ENCODE measurements at places on chromosomes 11 and 22.

DNA sequence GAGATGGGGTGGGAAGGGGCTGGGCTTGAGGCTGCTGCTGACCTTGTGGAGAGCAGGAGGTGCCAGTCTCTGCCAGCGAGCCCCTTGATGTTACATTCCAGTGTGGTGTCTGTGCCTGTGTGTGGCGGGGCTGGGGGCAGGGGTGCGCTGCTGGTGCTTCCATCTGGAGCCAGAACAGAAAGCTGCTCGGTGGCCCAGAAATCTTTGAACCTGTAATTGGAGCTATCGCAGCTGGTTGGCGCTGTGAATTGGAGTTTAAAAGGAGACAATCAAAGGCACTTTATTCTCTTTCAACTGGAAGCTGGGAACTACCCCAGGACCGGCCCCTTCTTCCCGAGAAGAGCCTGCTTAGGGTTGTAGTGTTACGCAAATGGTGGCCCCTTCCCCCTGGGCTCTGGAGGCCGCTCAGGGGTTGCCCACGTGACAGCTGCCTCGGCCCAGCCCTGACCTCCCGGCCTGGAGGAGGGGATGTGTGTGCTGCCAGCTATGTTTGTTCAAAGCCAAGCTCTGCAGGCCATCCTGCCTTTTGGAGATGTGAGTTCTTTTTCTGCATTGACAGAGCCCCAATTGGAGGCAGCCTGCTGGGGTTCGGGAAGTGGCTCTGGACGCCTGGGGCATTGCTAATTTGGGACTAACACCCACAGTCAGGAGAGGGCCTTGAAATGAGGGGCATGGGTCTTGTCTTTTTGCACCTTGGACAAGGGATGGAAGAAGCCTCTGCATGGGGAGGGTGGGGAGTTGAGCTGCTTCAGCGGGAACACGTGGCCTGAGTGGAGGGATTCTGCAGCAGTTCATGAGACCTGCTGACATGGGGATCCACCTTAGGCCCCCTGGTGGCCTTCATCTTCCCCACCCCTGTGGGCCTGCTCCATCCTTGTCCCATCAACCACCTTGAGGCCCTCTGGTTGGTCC is 14.0 kb upstream of the ARSA start:
- no peak for DNase-seq

GRCh38 chr11:74749127-74749964 is 697 bp downstream of the RNF169 start:
- DNase-seq = peak; percentile 60

GRCh38 chr11:114273890-114274635 is 22.1 kb upstream of the NNMT start:
- no peak for DNase-seq

DNA sequence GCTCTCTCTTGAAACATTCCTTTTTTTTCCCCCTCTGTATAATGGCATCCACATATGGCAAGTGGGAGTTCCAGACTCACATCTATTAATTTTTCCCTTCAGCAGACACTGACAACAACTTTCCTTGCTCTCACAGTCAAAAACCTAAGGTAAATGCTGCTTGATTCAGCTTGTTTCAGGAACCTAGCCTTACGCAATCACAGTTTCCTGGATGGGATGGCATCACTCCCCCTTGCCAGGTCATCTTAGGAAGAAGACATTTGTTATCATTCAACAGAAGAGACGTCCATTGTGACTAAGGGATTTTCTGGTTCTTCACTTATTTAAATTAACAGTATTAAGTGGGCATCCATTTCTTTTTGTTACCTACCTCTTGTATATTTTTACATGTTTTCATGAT is 112.0 kb upstream of the PDGFD start:
- DNase-seq = no peak

GRCh38 chr11:134683860-134684259 is 271.8 kb upstream of the B3GAT1 start:
- no peak for DNase-seq

GRCh38 chr22:46491946-46492345 is 45.5 kb downstream of the CELSR1 start:
- DNase-seq = no peak

GRCh38 chr22:42786606-42787356 is 66.1 kb upstream of the A4GALT start:
- no peak for DNase-seq

DNA sequence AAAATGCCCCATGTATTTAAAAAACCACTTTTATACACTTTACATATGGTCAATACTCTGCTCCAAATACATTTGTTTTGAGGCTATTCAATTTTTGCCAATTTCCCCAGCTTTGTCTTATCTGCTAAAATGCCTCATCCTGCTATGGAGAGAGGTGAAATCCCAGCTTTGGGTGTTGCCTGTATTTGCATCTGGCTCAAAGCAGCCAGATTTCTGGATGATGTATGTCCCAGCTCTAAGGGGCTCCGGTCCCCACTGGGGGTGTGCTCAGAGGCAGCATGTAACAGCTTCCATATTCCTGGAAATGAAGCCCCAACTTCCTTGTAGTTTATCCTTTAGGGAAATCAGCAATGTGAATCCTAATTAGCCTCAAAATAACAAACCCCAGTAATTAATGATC is 59.5 kb downstream of the WT1 start:
- no peak for DNase-seq

- no peak for DNase-seq
Measured at GRCh38 chr22:30212363-30212995, 34.1 kb downstream of the LIF start.

DNA sequence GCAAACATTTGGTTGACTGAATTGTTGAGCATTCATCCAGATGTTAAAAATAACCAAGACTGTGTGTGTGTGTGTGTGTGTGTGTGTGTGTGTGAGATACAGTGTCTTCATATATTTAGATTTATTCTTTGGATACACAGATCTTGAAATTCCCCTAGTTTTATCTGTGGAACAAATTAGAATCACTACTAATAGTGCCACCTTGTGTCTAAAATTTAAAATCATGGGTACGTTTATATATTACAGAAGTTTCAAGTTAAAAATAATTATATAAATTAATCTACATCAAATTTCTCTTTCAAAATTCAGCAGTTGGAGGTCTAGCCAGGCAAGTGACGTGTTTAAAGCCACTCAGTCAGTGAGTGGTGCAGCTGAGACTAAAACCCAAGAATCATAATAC is 1566.2 kb upstream of the TENM4 start:
- DNase-seq = no peak

DNA sequence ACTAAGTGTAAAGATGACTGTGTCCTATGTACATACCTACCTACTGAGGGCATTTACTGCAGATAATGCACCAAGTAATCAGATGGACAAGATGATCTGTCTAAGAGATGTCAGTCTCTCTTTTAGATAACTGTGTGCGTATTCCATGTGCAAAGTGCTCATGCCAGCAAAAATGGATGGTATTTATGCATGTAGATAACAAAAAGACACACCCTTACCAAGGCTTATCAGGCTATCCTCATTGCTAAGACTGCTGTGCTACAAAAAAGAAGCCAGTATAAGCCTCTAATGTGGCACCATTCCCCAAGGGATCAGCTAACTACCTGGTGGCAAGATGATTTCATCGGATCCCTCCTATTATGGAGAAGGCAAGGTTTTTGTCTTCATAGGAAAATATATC is 34.3 kb upstream of the CD44 start:
- no peak for DNase-seq

DNA sequence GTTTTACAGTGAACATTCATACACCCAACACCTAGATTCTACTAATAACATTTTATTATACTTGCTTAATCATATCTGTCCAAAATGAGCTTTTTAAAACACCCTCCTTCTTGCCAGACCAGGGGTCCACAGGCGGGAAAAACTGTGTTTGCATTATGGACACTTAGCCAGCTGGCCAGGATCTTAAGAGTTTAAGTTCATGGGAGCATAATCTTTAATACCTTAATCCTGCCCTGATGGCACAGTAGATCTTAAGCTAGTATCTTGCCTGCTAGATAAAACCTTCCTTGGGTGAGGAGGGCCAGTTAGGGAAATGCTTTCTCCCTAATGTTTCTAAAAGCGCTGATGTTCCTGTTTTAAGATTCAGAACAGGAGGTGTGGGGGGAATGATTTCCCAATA is 13.1 kb upstream of the CCDC134 start:
- DNase-seq = no peak

DNA sequence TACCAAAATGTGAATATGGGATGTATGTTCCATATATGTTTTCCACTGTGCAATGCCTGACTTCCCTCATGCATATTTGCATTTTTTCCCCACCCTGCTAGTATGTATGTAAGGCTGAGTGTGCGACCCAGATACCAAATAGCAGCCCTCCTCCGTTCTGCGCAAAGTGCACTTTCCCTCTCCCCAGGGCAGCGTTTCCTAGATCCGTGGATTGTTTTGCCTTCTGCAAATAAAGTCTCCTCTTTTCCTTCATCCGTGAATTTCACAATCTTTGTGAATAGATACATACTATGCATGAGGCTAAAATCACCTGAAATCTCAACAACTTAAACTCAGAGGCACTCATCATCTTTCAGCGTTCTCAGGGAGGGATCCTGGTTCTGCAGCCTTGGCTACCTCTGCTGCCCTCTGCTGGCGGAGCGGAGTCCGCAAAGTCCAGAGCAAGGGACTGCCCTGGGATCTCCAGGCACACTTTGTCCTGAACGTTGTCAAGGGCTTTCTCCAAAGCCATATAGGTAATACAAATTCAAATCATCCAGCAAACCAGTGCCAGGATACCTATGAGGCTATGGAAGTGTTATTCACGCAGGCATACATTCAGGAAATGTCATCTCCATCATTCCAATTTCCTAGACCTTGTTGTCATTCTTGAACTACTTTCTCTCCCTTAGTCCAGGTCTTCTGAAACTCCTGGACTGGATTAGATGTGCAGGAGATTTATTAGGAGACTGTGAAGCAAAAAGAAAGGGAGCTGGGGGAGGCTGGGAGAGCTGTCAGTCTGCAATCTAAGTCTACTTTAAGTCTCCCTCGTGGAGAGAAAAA is 53.1 kb downstream of the CNTF start:
- DNase-seq = peak; percentile 80

- no peak for DNase-seq
Measured at GRCh38 chr11:19442554-19442910, 201.8 kb upstream of the E2F8 start.

GRCh38 chr11:44566952-44567875 is 1.8 kb downstream of the CD82 start:
- DNase-seq = peak; percentile 60

DNA sequence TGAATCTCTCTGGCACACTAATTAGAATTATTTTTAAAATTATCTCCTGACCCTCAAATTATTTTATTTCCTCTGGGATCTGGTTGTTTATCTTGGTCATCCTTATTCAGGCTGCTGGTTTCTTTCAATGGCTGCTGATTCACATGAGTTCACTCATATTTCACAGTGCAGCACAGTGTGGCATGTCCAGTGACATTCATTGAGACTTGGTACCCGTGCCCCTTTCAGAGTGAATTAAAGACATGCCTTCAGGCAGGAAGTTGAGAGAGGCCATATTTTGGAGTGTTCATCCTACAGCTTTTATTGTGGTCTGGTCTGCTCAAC is 13.5 kb downstream of the DCPS start:
- no peak for DNase-seq

- DNase-seq = no peak
Measured at GRCh38 chr11:132312701-132313111, 942.3 kb downstream of the NTM start.
